ENCODE measurements at places on chromosomes 13 and 19.

DNA sequence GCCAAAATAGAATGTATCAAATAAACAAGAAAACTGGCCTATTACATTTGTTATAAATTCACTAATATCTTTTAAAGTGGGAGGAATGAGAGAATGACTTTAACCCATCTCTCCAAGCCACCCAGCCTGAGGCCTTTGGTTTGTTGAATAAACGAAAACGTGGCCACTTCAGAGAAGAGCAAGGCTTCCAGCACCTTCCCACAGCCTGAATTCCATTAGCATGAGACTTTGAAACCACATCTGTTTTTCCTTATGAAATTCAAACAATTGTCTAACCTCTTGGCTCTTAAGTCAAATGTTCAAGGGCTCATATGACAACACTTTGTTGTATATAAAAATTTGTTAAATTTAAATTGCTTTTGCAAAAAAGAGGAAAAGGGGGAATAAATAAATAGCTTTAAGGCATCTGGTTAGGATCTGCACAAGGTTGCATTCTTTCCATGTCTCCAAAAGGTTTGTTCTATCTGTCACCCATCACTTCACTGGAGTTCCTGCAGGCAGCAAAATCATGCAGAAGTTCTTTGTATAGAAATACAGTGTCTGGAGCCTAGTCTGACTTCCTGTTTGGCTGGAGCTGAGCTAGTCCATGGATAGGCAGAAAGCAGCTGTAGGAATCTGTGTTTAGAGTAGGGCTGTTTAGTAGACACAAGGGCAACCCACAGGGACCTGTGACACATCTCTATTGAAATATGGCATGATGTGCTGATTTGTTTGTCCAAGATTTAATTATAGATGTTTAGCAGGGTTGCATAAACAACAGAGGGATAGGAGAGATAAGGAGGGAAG lies 502.3 kb downstream of the KCTD12 start:
- DNase-seq = peak; percentile 90

GRCh38 chr19:28569132-28570131 lies 643.5 kb downstream of the UQCRFS1 start:
- no peak for DNase-seq

DNA sequence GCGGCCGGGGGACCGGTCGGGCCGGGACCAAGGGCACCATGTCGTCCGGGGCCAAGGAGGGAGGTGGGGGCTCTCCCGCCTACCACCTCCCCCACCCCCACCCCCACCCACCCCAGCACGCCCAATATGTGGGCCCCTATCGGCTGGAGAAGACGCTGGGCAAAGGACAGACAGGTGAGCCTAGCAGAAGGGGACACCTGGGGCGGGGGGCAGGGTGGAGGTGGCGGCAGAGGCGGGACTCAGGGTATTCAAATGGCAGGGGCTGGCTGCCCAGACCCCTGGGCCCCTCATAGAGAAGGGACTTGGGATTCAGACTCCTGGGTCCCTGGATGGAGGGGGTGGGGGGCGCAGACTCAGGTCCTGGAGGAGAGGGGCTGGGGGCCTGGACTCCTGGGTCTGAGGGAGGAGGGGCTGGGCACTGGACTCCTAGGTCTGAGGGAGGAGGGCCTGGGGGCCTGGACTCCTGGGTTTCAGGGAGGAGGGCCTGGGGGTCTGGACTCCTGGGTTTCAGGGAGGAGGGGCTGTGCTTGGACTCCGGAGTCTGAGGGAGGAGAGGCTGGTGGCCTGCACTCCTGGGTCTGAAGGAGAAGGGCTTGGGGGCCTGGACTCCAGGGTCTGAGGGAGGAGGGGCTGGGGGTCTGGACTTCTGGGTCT lies 735 bp downstream of the BRSK1 start:
- no peak for DNase-seq

DNA sequence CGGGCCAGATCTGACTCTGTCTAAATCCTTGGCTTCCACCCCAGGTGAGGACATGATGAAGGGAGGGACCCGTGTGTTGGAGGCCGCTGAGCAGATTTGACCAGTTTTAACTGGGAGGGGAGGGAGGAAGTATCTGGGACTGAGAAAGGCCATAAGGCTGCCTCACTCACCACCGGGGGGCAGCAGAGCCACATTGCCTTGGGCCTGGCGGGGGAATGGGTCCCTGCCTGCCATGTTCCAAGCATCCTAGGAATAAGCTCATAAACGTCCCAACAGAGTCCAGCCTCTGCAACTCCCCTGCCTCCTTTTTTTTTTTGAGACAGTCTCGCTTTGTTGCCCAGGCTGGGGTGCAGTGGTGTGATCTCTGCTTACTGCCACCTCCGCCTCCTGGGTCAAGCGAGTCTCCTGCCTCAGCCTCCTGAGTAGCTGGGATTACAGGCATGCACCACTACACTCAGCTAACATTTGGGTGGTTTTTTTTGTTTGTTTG lies 15.5 kb downstream of the MAST3 start:
- DNase-seq = peak; percentile 78

- DNase-seq = no peak
These were observed 29.0 kb downstream of the TNFSF11 start for GRCh38 chr13:42602906-42603305.

GRCh38 chr13:114130837-114131582 lies 1.4 kb downstream of the RASA3 start:
- peak; percentile 99 for DNase-seq

DNA sequence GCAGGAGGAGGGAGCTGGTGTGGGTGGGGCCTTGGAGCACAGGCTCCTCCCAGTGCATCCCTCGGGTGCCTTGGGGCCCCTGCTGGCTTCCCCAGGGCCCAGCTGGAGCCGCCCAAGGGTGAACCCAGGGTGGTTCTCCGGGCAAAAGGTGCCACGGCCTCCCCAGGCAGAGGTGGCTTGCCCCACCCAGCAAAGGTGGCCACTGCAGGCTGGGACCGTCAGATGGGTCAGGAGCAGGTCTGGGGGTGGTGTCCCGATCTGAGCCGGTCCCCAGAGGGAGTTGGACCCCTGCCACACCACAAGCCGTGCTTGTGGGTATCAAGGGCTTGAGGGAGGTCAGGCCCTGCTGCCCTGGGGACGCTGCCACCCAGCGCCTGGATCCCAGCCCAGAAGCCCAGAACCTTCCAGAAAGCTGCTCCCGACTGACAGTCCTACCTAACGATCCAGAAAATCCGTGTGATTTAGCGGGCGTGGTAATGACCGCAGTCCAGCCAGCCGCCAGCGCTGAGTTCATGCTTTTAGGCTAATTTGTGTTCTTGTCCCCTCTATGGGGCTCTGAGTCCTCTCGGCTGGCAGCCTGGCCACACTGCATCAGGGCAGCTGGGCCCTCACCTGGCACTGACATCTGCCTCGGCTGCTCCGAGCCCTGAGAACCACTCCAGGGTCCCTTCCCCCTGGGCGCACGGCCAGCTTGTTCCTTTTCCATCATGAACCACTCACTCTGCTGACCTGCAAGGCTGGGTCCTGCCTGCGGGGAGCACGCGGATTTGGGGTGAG lies 5.0 kb upstream of the GRIN3B start:
- DNase-seq = no peak

- no peak for DNase-seq
These were observed 8.4 kb upstream of the SUPT20H start for GRCh38 chr13:37067874-37068273.

All from fibroblast of skin of scalp (primary cell).